Nasal cavity respiratory epithelium epithelial cell of viscerocranial mucosa (primary cell): ENCODE measurements at places on chromosomes 5 and 9. TPM values are rescaled to one million over a fixed set of nuclear protein-coding genes. Genes with fewer than 3 reads are reported as not detected.

The ANGPTL2 gene
- total RNA-seq: under 0.01 and 0.14 TPM in 2 replicates

The ADRA1B gene
- under 0.01 TPM in 1 of 2 replicates, not detected in the other for total RNA-seq

The DEPDC1B gene
- 1.3 and 2.7 TPM in 2 replicates for total RNA-seq

The CA9 gene
- total RNA-seq: 0.68 and 7.5 TPM in 2 replicates
